Nephron progenitor cell (in vitro differentiated cells): ENCODE measurements at places on chromosomes 5 and 9.

- DNase-seq = no peak
These were observed 10.3 kb upstream of the ABO start for GRCh38 chr9:133285252-133285775.

DNA sequence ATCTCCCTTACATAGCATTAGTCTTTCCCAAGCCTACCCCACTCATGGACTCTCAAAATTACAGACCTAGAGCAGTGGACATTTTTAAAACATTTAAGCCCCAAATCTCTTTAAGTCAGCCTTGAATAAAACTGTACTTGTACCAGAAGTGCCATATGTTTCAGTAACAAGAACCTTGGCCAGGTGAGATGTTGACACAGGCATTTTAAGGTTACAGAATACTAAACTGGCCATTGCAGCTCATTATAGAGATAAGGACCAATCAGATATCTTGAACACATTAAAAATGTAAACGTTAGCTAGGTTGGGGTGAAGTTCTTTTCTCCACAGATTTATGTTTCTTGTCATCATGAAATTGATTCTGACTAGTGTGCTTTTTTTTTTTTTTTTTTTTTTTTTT lies 103.8 kb upstream of the MIER3 start:
- DNase-seq = no peak

GRCh38 chr9:20570756-20571155 lies 51.5 kb downstream of the MLLT3 start:
- DNase-seq = no peak

GRCh38 chr9:108423433-108423832 lies 432.4 kb downstream of the ACTL7B start:
- no peak for DNase-seq
